ENCODE measurements at places on chromosomes 6 and 20. TPM values are rescaled to one million over a fixed set of nuclear protein-coding genes. Genes with fewer than 3 reads are reported as not detected.

DNA sequence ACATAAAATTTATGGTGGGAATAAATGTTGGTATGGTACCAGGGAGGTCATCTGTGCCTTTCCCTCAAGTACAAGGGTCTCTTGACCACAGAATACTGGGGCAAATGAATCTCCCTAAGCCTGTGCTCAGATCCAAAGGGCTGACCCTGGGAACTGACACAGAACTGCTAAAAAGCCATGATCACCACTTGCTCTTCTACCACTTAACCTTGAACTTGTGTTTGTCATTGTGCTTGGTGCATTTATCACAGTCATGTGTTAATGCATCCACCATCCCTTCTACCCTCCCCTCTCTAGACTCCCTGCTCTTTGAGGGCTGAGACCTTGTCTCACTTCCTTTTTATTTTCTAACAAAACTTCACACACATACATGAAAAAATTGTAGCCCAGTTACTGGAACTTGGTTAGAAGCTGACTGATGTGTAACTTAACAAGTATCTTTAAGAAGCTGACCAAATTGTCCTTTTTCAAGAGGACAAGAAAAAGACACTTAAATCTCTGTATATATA is 46.1 kb upstream of the PBOV1 start:
- no peak for DNase-seq

GRCh38 chr6:83385473-83385872 is 45.4 kb downstream of the ME1 start:
- no peak for DNase-seq

DNA sequence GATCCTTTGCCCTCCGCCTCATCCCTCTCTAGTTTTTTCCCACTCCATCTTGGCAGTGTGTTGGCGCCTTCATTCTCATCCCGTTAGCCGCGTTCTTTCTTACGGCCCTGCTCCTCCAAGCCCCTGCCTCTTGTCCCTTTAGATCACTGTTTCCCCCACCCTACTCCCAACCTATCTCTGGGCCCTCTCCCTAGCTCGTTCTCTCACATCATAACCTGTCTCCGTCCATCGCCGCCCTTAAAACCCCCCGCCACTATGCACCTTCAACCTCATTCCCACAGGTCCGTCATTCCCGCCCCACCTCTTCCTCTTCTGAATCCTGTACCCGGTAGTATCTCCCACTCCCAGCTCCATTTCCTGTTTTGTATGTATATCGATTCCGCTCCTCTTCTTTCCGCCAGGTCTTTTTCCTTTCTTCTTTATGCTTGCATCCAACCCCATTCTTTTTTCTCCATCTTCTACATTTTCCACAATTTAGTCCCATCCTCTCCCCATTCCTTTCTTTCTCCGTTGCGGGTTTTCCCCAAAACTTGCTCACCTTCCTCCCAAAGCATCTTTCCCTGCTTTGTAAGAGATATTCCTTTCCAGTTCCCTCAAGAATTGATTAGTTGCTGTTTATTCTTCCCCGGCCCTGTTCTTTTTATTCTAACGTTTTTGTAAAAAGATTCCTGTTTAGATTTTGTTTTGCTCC is 671 bp downstream of the EFHC1 start:
- peak; percentile 31 for DNase-seq

DNA sequence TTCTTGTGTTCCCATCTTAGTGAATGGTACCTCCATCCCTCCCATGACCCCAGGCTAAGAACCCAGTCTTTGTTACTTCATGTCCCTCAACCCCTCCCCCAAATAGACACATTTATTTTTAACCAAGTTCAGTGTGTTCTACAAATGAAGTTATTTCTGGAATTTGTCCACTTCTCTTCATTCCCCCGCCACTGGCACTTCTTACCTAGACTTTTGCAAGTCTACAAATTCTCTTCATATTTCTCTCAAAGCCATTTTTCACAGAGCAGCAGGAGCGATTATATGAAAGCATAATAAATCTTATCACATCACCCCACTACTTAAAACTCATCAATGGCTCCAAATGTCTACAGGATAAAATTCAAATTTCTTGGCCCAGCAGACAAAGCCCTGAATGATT is 131.4 kb downstream of the BTBD9 start:
- DNase-seq, result no peak

DNA sequence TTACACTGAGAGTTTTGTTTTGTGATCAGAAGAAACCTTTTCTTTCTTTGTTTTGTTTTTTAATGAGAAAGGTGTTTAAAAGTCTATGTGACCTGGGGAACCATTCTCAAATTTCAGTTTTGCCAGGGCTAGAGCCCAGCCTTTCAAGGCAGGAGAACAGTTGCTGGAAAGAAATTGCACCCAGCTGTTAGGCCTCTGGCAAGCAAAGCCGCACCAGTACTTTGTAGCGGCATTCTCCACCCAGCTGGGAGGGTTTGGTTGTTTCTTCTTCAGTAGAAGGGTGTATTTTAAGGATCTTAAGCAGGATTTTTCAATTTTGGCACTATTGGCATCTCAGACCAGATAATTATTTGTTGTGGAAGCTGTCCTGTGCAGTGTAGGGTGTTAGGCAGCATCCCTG is 16.6 kb upstream of the MAPK13 start:
- DNase-seq, result no peak

DNA sequence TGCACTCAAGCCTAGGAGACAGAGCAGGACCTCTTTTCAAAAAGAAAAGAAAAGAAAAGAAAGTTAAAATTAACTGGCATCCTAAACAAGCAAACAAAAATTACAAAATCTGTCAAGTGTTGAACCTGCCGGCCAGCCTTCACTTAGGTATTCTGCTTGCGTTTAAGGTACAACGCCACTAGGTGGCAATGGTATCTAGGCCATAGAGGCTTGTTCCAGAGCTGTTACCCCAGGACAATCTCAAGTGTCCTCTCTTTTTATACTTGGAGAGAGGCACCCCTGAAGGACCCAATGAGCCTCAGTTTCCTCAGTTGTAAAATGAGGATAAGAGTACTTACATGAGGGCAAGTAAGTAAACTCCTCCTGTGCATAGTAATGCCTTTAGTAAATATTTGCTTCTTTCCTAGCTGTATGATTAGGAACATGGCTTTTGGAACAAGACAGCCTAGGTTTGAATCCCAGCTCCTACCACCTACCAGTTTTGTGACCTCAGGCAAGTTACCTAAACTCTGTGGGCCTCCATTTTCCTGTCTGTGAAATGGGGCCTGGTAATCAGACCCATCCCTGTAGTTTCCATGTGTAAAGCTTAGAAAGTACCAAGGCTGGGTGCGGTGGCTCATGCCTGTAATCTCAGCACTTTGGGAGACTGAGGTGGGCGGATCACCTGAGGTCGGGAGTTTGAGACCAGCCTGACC is 5.8 kb upstream of the PACSIN1 start:
- DNase-seq, result no peak

DNA sequence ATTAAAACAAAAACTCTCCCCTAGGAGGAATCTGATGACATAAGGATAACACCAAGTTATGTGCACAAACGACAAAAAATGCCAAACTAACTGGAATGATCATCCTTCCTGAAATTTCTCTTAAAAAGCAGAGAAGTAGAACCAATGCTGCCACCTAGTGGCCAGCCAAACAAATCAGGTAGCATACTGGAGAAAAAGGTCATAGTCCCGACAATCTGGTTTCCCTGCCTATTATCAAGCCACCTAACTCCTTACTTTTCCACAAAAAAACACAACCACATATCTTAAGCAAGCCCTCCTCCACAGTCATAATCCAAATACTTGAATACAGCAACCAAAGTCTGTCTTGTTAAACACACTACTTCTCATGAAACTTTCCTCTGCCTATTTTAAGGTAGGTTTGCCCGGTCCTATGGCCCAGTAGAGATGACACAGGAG is 5.3 kb downstream of the OARD1 start:
- peak; percentile 14 for DNase-seq

The CBLN4 gene
- 1.9 TPM for total RNA-seq

The CLPSL1 gene
- not detected for total RNA-seq

The DAAM2 gene
- 14.0 TPM for total RNA-seq

The HLA-DQA1 gene
- 0.16 TPM for total RNA-seq

The SAPCD1 gene
- 0.31 TPM for total RNA-seq

The ZBTB46 gene
- total RNA-seq, result 21.5 TPM

The DDX43 gene
- total RNA-seq, result 0.31 TPM

The MLN gene
- not detected for total RNA-seq

Data from occipital lobe (tissue), 3 donors.